ENCODE measurements at places on chromosomes 6 and 20.

DNA sequence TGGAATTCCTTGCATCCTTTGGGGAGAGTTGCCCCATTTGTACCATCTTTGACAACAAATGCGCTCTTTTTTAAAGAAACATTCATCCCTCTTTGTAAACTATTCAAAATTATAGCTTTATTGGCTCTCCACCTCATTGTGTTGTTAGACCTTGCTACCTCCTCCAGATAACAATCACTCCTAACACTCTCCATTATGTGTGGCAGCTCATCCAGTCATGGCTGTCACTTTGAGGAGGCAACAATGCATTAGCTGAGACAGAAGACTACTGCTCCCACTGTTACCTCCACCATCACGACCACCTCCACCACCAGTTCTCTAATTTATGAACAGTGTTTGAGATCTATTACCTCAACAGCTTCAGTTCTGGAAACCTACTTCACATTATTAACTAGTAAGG lies 339.1 kb downstream of the FRK start:
- DNase-seq = no peak

DNA sequence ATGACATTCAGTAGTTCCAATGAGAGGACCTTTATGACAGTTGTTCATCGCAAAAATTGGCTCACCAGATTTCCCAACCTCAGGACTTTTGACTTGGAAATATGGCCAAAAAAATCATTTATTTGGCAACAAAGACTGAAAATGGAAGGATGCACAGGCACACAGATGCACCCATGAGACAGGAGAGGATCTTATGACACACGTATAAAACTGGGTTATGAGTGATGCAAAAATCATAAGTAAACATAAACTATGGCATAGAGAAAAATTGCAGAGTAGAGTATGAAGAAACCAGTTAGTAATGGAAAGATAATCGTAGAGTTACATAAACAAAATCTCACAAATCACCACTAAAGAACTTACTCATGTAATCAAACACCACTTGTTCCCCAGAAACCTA lies 546.9 kb downstream of the ADGRB3 start:
- no peak for DNase-seq

DNA sequence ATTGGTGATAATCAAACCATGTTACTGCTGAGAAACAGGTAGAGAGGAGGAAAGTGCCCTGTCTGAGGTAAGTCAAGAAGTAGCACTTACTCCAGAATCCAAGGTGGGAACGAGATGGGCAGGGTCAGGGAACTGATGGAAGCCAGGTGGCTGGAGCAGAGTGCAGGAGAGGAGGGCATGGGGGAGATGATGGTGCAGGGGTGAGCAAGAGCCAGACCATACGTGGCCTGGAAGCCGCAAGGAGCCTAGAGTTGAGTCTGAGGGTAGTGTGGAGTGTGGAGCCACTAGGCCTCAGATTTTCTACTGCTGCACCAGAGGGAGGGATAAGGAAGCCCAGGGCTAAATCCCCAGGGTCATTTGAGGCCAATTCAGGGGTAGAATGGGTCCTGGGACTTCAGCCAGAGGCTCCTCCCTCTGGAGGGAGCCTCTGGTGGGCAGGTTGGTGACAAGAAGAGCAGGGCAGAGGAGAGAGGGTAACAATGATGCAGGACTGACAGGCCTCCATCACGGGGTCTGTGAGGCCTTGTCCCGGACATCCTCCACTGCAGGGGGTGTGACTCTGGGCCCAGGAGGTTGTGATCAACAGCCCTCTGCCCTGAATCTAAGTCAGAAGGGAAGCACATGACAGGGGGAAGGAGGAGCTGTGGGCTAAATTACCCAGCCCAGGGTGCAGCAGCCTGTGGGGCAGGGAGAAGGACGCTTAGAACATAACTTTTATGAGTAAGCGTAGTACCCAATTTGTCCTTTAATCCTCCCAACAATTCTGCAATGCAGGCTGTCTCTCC lies 28.7 kb downstream of the COX4I2 start:
- DNase-seq = no peak

DNA sequence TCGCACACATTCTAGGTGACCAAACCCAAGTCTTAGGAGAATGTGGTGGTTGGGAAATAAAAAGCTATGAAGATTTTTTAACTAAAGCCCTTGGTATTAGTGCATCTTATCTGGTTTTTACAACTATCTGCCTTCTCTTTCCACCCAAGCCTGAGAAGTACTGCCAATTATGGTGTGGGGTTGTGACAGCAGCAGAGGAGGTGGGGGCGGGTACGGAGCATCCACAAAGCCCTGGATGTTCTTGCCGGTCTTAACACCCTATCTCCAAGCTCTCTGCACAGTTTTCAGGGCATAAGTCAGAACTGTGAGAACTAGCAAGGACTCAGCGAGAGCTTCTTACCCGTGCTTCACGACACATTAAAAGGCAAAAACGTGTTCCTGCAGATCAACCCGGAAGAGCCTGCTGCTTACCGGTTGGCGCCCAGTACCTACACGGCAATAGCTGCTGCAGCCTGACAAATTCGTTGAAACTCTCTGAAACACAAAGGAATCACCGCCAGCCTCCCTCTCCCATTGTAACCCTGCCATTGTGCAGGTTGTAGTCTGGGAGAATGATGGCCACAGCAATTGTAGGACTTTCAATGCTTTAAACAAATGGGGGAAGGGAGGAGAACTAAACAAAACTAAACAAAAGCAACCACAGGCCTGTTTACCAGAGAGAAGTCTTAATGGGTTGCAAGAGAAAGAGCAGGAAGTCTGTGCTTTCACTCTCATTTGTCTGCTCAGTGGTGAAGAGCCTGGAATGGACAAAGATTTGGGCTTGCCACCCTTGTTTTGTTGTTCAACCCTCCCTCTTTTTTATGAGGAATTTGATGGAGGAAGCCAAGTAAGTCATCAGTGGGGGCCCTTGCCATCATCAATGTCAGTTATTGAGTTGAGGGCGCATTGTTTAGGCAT lies 461.0 kb upstream of the JARID2 start:
- no peak for DNase-seq

DNA sequence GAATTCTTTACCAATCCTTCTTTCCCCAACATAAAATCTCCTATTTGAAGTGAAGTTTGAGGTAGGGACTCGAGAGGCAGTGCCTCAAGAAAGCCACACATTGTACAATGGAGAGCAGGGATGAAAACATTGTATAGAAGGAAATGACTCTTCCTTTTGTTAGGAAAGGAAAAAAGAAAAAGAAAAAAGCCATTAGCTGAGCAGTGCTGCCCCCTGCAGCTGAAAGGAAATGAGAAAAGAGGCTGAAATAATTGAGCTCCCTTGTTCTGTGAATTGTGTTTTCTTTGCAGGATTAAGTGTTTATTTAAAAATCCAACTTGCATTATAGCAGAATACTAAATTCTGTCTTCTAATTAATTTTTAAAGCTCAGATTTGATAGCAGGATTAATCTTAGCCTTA lies 162.9 kb upstream of the SASH1 start:
- peak; percentile 15 for DNase-seq

GRCh38 chr20:59772931-59773913 lies 160.2 kb downstream of the SYCP2 start:
- DNase-seq = no peak

DNA sequence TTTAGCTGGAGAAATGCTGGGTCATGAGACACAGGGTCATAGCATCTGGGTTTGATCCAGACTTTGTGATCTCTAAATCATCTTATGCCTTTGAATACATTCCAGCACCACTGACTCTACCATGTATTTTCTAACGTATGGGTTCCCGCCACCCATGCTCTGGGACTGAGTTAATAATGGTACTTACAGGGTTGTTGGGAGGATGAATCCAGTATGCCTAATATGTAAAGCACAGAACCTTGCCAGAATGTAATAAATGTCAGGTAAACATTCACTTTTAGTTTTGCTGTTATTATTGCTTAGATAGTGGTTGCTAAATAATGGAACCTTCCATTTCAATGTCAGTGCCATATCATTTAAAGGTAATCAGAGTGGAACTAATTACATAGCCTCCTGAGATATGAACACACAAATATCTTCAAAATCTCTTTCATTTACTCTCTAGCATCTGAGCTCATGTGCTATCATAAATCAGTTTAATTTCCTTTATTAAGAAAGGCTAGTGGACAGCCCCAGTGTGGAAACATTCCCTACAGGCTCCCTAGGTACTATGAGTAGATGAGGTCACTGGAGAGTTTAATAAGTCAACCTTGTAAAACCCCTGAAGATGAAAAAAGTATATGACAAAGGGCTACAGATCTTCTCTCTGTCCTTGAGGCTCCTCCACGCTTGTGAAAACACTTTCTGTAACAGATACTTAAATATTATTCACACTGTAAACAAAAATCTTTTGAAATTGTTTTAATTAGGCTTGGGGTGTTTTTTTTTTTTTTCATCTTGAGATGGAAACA lies 226.6 kb downstream of the ALDH8A1 start:
- no peak for DNase-seq

DNA sequence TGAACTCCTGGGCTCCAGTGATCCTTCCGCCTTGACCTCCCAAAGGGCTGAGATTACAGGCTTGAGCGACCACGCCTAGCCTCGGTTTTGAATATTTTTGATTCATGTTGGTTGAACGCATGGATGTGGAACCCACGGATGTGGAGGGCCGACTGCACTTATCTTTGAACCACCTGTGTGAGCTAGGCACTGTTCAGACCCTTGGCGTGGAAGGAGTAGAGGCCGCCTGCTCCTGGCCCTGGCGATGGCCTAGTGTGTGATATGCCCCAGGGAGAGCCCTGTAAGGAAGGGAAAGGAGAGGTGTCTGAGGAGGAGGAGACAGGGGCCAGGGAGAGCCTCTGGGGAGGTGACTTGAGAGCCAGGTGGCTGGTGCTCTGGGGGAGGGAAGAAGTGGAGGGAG lies 64.3 kb downstream of the BCAS4 start:
- no peak for DNase-seq

DNA sequence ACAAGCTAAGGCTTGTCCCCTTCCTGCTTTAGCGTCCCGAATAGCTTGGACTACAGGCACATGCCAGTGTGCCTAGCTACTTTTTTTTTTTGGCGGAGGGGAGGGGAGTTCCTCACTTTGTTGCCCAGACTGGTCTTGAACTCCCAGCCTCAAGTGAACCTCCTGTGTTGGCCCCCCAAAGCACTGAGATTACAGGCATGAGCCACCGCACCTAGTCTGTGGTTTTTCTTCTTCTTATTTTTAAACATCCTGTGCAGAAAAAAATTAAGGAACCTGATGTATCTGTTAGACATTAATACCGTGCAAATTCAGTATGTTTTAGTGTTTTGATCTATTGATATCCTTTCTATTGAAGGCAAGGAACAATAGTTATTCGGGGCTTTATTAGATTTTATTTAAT lies 25.7 kb downstream of the HIVEP1 start:
- no peak for DNase-seq

DNA sequence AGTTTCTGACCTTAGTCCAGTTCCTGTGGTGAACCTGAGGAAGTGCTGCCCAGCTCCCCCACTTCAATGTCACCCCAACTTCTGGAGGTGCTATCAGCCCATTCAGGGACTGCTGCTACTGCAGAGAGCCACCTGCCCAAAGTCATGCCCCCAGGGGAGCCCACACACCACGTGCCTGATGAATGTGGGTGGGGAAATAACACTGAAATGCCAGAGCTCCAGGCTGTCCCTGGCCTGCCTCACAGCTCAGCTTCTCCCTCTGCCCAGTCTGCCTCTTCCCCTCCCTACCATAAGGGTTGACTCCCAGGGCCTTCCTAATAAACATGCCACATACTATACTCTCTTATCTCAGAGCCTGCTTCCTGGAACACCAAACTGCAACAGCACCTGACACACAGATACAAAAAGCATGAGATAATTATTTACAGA lies 276.4 kb upstream of the MOCS1 start:
- no peak for DNase-seq

DNA sequence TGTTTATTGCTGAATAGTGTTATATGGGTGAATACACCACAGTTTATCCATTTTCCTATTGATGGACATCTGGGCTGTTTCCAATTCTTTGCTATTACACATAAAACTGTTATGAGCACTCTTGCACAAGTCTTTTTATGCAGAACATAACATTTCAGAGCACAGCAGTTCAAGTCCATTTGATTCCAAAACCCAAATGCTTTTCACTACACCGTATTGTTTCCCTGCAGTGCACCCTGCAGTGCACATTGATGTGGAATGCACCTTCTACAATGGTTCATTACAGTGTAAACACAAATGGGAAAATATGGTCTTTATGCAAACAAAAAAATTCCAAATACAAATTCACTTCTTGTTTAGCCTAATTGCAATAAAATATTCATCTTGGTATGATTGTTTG lies 3.6 kb upstream of the SLC2A12 start:
- DNase-seq = no peak

DNA sequence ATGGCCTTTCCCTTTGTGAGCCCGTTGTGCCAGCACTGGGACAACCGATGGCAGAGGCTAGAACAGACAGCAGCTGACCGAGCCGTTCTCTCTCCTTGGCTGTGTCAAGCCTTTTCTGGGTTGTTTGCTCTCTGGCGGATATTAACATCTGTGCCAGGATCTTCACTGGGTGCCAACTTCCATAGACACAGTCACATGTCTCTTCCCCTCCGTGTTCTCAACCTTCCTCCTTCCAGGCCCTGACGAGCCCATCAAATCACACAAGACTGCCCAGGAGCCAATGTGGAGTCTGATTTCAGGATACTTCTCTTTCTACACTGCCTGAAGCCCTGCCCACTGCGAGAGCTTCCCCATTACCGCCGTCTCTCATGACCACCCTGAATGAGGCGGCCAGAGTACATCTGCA lies 111.0 kb upstream of the RALGAPA2 start:
- no peak for DNase-seq

- DNase-seq = no peak
Measured at GRCh38 chr6:22152841-22153240, 144.0 kb downstream of the PRL start.

DNA sequence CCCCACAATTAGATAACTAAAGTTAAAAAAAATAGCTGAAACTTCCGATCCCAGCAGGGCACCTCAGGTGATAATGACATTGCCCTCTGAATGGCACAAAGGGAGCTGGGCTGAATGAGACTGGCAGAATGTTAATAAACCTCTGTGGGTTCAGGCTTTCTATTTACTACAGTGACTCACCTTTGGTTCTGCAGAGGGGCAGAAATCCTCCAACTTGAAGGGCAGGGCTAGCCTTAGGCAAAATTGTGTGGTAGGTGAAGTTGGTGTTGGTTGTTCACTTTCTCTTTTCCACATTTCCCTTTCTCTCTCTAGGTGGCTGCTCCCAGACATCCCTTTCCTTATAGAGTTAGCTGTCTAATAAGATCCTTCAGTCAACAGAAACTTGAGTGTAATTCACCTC lies 625.2 kb downstream of the EPM2A start:
- peak; percentile 44 for DNase-seq
